CD4-positive, alpha-beta T cell treated with Interleukin-12 subunit alpha and Interleukin-12 subunit beta, for 1 hour (primary cell): ENCODE measurements at places on chromosomes 13 and 19.
A peak's percentile ranks its signal among the peaks of the same experiment; 100 is the strongest.

DNA sequence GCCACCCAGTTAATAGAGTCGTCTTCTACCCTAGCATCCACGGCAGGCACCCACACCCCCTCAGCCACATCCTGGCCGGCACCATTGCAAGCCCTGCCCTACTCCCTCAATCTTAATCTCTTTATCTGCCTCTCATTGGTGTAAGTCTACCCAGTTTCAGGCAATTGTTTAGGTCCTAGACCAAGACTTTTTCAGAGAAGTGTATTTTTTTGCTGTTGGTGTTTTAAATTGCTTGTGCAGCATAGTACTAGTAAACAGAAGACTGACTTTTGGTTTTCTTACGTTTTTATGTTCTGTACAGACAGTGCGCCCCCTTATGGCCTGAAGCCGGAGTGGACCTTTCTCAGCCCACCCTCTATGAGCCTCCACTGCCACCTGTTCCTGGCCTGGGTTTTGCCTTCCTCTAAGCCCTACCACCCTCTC lies 2.3 kb upstream of the LCP1 start:
- peak; percentile 81 for DNase-seq

GRCh38 chr13:97344265-97345175 lies 89.4 kb upstream of the RAP2A start:
- peak; percentile 50 for DNase-seq

DNA sequence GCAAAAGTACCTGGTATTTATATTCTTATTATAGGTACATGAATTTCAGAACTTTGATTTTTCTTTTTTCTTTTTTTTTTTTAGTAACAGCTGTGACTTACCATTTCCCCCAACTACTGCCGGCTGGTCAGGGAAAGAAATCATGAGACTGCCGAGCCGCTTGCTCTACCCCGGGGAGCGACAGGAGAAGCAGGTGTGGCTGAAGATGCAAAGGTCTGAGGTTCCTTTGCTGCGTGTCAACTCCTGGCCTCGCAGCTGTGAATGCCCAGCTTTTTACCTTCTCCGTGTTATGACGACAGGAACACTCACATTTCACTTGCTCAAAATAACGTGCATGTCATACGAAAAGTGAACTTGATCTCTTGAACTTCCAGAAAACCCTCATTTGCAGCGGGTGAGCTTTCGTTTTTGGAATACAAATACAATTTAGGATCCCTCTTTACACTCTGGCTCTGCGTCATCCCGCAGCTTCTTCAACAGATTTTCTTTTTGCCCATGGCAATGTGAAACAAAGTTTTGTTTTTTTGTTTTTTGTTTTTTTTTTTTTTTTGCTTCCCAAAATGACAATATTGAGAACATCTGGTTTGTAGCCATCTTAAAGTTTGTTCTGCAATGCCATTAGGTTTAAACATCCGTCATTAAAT lies 117.9 kb downstream of the EFNB2 start:
- DNase-seq = no peak

DNA sequence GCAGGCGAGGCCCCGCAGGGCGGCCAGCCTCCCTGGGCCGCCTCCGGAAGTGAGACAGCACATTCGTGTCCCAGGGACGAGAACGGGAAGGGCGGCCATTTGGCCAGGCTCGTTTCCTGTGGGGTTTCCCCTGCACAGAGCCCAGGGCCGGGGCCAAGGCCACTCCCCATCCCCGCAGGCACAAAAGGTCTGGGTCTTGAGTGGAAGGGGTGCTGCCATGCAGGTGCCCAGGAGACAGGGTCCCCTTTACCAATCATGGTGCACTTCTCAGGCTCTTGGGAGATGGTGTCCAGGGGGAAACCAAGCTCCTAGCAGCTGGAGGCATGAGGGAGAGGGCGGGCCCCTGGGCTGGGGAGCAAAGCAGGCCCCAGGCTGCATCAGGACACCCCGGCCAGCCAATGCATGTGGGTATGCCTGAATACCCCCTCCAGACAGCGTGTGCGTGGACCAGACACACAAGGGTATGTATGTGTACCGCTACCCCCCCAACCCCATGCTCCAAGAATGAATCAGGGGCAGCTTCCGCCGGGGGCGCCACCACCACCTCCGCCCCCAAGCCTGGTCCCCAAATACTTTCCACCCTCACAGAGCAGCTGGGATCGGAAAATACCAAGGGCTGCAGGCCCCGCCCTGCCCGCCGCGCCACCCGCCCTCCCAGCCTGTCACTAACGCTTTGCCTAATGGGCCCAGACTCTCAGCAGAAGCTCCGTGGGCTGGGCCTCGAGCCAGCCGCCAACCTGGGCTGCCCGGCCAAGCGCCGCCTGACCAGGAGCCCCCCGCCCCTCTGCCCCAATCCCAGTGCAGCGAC lies 37.6 kb upstream of the NANOS3 start:
- DNase-seq = peak; percentile 89

DNA sequence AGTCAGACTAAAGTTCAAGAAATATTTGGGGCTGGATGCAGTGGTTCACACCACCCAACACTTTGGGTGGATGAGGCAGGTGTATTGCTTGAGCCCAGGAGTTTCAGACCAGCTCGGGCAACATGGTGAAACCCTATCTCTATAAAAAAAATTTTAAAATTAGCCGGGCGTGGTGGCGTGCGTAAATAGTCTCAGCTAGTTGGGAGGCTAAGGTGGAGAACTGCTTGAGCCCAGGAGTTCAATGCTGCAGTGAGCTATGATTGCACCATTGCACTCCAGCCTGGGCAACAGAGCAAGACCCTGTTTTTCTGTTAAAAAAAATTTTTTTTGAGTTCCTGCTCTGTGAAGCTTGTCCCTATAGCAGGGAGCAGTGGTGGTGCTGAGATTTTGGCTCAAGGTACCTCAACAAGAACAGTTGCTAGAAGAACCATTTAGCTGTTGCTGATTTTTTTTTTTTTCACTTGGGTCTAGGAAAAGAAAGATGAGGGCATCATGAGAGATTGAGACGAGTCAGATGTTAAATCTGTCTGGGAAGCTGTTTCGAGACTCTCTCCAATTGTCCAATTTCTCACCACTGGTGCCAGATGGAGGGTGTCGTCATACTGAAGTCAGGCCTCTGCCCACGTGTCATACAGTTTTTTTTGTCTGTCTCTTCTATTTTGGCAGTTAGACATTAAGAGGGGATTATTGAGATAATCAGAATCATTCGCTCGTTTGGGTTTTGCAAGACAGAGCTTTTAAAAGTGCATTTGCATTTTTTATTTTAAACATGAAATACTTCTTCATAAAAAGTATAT lies 3.7 kb downstream of the SLC25A42 start:
- no peak for DNase-seq

- no peak for DNase-seq
Observed at GRCh38 chr19:46466536-46467196, 4.7 kb downstream of the PNMA8A start.

- DNase-seq = no peak
Observed at GRCh38 chr13:98216135-98216565, 39.1 kb upstream of the RNF113B start.
